WTC11 (cell line): ENCODE measurements at places on chromosomes 4 and X. TPM values are rescaled to one million over a fixed set of nuclear protein-coding genes. Genes with fewer than 3 reads are reported as not detected.

DNA sequence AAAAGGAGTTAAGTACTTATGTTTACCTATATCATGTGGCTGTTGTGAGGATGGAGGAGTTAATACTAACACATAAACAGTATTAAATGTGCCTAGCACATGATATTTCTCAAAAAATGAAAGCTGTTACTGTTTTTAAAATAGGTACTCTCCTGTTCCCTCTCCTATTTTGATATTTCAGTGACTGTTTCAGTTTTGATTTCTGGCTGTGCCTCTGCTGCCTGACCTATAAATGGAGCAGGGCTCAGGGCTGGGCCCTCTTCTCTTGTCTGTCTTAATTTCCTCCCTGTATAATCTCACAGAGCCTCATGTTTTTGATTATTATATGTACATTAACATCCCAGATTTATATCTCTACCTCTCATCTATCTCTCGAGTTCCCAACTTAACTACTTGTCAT, 93.3 kb downstream of the UGT8 start:
- no peak overlapping the region for H3K4me3 ChIP-seq
- H3K36me3 ChIP-seq = no peaks in the 10 kb centered on the region
- H3K27ac ChIP-seq = no peak overlapping the region
- H3K27me3 ChIP-seq = no peaks in the 10 kb centered on the region
- DNase-seq = no peak
- H3K4me1 ChIP-seq = peaks cover 14% of the 10 kb centered on the region

- no peak overlapping the region for H3K4me3 ChIP-seq
- DNase-seq = no peak
Measured at GRCh38 chr4:41549478-41549877, 11.5 kb downstream of the LIMCH1 start.

DNA sequence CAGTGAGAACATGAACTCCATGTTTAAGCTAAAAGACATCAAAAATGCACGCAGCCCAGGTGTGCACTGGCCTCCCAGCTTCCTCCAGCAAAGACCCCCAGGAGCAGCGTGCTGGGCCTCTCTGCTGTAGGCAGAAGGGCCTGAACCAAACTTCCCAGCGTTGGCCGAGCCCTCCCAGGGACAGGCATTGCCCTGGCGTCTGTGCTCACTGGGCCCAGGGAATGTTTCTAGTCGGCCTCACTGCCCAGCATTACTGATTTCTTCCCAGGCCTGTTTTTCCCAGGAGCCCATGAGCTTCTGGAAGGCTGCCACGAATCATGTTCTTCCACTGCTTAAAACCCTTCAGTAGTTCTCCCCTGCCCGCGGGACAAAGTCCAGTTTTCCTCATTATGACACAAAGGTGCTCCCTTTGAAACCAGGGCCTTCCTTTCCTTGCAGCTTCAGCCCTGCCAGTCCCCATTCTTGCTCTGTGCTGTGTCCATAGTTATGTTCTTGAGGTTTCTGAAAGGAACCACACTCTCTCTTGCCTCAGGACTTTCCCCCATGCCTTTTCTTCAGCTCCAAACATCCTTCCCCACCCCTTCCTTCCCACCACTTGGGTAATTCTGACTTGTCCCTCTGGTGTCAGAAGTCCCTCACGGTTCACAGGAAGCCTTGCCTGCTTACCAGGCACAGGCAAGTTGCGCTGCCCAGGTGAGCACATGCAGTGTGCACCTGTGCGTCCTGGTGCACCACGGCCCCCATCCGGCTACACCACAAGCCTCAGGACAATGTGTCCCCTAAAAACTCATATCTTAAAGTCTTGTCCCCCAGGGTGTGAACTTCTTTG, 93.4 kb upstream of the ENPP6 start:
- H3K27ac ChIP-seq = no peak overlapping the region
- H3K36me3 ChIP-seq = no peaks in the 10 kb centered on the region
- peaks cover 30% of the 10 kb centered on the region for H3K4me1 ChIP-seq
- no peak overlapping the region for H3K4me3 ChIP-seq
- DNase-seq = no peak

DNA sequence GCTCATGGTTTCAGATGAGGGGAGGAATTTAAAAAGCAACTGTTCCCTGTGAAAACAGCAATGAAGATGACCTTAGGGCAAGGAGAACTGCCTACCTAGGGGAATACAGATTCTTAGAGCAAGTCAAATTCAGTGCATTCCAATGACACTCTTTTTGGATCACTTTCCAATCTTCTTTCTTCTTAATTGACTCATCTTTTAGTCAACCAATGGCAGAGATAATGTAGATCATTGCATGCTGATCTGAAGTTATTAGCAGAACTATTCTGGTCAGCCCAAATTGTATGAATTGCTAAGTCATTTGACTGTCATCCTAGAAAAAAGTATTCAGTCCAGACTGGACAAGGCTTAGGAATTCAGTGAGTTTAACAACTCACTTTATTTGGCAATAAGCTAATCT, 12.6 kb upstream of the NR3C2 start:
- H3K36me3 ChIP-seq = no peaks in the 10 kb centered on the region
- H3K4me3 ChIP-seq = no peak overlapping the region
- peaks cover 4% of the 10 kb centered on the region; the same call in 1 of the 2 replicates for H3K4me1 ChIP-seq
- H3K27ac ChIP-seq = no peak overlapping the region
- H3K27me3 ChIP-seq = no peaks in the 10 kb centered on the region

DNA sequence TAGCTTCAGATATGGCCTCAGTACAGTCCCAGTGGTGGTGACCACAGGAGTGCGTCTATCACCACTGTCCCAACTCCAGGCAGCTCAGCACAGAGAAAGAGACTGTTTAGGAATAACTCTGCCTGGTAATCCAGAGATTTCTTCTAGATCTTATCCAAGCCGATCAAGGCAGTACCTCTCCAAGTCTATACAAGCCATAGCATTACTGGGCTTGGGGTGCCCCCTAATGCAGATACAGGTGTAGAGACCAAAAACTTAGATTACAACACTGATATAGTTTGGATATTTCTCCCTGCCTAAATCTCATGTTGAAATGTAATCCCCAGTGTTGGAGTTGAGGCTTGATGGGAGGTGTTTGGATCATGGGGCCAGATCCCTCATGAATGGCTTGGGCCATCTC, 100.9 kb downstream of the PTCHD1 start:
- peaks cover 35% of the 10 kb centered on the region for H3K4me1 ChIP-seq
- DNase-seq = peak; percentile 8
- H3K27ac ChIP-seq = no peak overlapping the region
- H3K36me3 ChIP-seq = peaks cover 2% of the 10 kb centered on the region; the same call in 1 of the 2 replicates

- DNase-seq = no peak
- no peaks in the 10 kb centered on the region; the same call in 1 of the 2 replicates for H3K27me3 ChIP-seq
- no peak overlapping the region for H3K27ac ChIP-seq
- no peaks in the 10 kb centered on the region for H3K36me3 ChIP-seq
Measured at GRCh38 chrX:100328351-100328750, 81.7 kb downstream of the PCDH19 start.

DNA sequence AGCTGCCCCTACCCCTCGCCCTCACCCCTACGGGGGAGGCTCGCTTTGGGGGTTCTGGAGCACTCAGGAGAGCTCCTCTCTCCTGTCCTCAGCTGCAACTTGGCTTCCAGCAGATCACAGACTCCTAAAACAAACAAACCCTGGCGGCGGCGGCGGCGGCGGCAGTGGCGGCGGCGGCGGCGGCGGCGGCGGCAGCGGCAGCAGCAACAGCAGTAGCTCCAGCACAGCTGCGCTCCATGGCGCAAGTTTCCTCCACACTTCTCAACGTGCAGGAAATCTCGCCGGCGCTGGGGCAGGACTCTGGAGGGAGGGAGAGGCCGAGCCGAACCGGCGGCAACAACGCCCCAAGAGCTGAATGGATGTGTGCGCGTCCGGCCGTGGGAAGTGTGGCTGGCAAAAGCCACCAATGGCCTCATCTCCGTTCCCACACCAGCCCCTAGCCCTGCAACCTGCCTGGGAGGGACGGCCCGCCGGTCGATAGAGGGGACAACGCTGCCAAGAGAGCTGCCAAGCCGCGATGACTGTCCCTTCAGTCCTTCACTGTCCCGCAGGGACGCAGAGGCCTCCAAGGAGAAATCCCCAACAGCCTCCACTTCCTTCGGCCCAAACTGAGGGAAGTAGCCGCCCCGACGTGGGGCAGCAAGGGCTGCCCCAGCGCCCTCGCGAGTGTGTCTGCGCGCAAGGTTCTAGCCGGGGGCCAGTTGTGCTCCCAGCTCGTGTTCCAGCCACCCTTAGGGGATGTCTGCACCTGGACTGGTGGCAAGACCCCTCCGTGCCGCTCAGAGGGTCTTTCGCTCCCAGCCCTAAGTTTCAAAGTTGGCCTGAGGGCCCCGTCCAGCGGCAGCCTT, 775 bp downstream of the SHROOM4 start:
- peak; percentile 28 for DNase-seq
- H3K27ac ChIP-seq = no peak overlapping the region
- H3K4me1 ChIP-seq = peaks cover 24% of the 10 kb centered on the region
- peaks cover 6% of the 10 kb centered on the region; the same call in 1 of the 2 replicates for H3K27me3 ChIP-seq
- peak overlapping the region; percentile 81 for H3K4me3 ChIP-seq

DNA sequence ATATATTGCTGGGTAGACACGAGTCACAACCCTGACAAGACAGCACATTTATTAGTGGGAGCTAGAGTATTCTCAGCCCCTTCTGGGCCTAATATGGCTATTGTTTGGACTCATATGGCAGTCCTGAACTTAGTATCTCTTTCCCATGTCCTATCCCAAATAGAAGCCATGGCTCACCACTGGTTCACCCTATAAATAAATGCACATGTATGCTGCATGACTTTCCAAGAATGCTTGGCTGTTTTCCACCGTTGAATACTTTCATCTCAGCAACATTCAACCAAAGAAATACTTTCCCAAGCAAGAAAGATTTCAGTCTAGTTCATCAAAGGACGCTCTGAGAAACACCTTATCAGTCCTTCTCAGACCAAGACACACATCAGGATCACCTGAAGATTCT, 36.7 kb downstream of the SMPX start:
- H3K27ac ChIP-seq = no peak overlapping the region
- no peak for DNase-seq
- no peaks in the 10 kb centered on the region for H3K27me3 ChIP-seq
- no peaks in the 10 kb centered on the region; the same call in 1 of the 2 replicates for H3K4me1 ChIP-seq
- no peaks in the 10 kb centered on the region for H3K36me3 ChIP-seq
- H3K4me3 ChIP-seq = no peak overlapping the region

DNA sequence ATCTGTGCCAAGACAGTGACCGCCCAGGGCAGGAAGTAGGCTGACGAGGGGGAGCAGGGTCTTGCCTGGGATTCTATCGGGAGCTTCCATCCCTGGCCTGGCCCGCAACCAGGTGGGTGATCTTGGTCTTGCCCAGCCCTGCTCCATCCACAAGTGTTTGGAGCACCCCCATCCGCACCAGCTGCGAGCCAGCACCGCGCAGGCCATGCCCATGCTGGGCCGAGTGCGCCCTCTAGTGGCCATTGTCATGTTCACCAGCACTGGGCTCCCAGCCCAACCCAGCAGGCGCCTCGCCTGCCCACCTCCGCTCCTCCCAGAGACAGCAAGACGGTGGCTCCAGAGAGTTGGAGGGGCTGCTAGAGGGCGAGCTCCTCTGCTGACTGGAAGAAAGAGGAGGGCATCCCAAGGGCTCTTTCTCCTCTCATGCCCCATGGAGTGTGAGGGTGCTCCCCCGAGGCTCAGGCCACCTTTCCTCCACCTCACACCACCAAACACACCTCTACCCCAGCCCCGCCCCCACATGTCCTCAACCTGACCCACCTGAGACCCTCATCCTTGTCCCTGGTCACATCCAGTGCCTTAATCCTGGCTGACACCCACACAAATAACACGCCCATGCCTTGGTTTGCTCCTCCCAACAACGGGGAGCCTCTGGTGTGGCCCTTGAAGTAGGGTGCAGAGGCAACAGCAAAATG, 9.8 kb upstream of the ATP2B3 start:
- H3K4me1 ChIP-seq = 0 out of 2 replicates have a peak, but pooled peaks cover 2% of the 10 kb centered on the region
- no peak overlapping the region for H3K27ac ChIP-seq
- H3K27me3 ChIP-seq = no peaks in the 10 kb centered on the region
- no peaks in the 10 kb centered on the region for H3K36me3 ChIP-seq

GRCh38 chrX:39852491-39852890, 245.3 kb downstream of the BCOR start:
- H3K4me1 ChIP-seq = peaks cover 75% of the 10 kb centered on the region
- no peak overlapping the region for H3K27ac ChIP-seq
- H3K27me3 ChIP-seq = peaks cover 3% of the 10 kb centered on the region
- H3K36me3 ChIP-seq = no peaks in the 10 kb centered on the region
- peak overlapping the region; percentile 25; the same call in 1 of the 2 replicates for H3K4me3 ChIP-seq

The KDR gene
- total RNA-seq = 80.8 to 88.7 TPM (median 87.2 TPM) in 3 replicates

The SPANXA2 gene
- not detected in 3 replicates for total RNA-seq

The PCDH10 gene
- 7.8 to 13.9 TPM (median 13.1 TPM) in 3 replicates for total RNA-seq

The GAGE10 gene
- not detected in 3 replicates for total RNA-seq

The FDCSP gene
- total RNA-seq = not detected in 3 replicates

The MAML3 gene
- 7.4 to 8.7 TPM (median 7.9 TPM) in 3 replicates for total RNA-seq

The WAS gene
- 0.79 to 1.6 TPM (median 0.96 TPM) in 3 replicates for total RNA-seq

The KIAA1210 gene
- total RNA-seq = 0.02 TPM in 2 of 3 replicates, not detected in the other

The COX7B2 gene
- not detected in 3 replicates for total RNA-seq

The TRIM75 gene
- total RNA-seq = not detected in 3 replicates
